IPS DF 19.7 (cell line): ENCODE measurements at places on chromosomes 2 and 18.

DNA sequence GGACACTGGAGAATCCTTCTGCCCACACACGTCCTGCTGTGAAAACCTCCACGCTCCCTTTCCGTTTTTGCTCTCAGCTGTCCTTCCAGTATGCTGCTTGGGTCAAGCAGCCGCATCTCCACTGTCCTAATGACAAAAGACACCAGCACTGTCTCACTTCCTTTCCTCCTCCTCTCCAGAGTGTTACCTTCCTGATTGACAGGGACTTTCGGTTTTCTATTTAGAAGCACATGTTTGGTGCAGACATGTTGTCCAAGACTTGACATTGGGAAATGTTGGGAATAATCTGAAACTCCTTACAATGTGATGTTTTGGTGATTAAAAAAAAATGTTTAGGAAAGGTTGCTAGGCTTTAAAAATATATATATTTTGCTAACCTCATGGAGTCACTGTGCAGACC is 226.6 kb downstream of the FAM210A start:
- DNase-seq = no peak

DNA sequence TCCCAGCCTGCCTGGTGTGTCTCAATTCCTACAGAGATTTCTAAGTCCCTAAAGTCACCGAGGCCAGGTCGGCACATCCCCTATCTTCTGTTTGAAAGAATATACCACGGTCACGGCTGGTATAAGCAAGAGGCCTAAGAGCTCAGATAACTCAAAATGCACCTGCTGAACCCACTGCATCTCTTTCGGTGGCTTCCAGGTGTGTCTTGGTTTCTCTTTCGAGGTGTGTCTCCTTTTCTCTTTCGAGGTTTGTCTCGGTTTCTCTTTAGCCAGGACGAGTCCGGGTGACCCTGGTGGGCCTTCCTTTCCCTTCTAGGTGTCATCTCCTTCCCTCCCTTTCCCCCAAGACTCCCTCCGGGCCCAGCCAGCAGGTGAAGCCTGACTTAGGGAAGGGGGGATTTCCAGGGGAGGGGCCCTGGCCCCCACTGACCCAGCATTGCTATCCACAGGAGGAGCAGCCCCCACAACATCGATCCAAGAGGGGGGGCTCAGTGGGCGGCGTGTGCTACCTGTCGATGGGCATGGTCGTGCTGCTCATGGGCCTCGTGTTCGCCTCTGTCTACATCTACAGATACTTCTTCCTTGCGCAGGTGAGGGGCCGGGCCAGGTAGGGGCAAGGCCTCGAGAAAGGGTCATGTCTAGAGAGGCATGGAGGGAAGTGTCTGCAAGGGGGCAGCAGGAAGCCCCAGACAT is 8.4 kb downstream of the ITM2C start:
- no peak for DNase-seq

DNA sequence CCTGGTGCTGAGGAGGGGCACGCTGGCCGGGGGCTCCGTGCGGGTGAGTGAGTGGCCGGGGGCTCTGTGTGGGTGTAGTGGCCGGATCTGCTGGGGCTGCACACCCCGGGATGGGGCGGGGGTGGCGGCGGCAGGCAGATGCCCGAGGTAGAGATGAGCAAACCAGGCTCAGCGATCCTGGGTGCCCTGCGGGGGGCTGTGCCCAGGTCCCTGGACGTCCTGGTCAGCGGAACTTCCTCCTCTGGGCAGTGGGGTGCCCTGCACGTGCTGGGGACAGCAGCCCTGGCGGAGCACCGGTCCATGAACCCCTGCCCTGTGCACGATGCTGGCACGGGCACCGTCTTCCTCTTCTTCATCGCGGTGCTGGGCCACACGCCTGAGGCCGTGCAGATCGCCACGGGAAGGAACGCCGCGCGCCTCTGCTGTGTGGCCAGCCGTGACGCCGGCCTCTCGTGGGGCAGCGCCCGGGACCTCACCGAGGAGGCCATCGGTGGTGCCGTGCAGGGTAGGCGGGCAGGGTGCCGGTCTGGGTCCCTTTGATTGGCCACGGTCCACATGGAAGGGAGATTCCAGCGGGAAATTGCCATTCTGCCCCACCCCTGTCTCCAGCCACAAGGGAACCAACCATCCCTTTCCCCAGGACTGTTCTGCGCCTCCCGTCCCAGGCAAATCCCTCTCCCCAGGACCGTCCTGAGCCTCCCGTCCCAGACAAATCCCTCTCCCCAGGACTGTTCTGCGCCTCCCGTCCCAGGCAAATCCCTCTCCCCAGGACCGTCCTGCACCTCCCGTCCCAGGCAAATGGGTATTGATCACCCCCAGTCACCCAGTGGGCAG is 5.9 kb downstream of the NEU4 start:
- DNase-seq = no peak

DNA sequence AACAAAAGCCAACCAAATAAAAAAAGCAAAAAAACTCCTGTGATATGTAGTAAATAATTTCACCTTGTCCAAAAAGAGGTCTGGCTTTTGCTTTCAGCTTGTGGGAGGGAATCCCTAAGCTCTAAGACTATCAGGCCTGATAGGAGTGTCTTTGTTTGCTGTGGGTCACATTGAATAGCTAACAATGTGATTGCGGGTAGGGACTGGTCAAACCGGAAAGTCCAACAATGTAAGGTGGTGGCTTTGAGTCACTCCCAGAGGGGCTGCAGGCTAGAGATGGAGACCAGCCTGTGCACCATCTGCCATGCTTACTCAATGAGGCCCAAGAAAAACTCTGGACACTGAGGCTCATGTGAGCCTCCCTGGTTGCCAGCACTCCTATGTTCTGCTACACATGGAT is 192.9 kb downstream of the TFCP2L1 start:
- DNase-seq = no peak

DNA sequence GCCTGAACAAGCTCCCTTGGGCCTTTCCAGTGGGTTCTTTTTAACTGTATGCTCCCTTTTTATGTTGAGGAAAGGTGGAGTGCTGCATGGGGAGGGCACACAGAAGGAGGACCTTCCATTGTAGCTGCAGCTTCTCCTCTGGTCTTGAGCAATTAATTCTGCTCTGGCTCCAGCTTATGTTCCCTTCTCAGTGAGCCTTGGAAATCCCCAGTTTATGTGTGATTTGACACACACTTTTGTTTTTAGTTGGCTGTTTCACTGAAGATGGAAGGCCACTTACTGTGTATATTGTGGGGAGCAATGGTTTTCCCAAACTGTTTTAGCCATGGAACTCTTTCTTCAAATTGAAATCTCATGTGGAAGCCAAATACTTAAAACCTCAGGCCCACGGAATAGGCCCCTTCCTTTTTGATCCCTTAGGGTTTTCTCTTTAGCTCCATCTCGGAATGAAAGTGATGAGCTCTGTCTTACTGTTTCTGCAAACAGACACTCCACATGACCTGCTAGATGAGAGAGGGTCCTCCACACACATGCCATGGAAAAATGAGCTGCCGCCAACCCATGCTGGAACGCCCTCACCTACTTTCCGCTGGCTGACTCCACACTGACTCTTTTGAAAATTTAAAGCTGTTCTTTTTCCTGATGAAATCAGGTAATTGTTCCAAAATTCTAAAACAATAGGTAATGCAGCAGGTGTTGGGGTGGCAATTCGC is 280.9 kb upstream of the SIX2 start:
- DNase-seq = no peak

DNA sequence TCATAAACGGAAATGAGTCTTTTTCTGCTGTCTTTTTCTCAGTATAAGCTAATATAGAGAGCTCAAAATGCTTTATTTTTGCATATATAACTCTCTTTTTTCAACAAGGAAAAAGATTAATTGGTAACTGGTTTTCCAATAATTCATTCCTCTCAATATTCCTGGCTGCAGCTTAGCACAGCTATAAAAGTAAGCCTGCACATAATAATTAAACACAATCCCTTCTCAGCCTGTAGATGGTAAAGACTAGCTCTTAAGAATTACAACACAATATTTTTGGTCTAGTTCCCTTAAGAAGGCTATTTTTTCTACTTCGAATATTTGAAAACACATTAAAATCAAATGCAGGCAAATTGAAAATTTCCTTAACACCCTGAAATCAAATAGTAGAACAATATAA is 258.0 kb downstream of the DOK6 start:
- DNase-seq = no peak

DNA sequence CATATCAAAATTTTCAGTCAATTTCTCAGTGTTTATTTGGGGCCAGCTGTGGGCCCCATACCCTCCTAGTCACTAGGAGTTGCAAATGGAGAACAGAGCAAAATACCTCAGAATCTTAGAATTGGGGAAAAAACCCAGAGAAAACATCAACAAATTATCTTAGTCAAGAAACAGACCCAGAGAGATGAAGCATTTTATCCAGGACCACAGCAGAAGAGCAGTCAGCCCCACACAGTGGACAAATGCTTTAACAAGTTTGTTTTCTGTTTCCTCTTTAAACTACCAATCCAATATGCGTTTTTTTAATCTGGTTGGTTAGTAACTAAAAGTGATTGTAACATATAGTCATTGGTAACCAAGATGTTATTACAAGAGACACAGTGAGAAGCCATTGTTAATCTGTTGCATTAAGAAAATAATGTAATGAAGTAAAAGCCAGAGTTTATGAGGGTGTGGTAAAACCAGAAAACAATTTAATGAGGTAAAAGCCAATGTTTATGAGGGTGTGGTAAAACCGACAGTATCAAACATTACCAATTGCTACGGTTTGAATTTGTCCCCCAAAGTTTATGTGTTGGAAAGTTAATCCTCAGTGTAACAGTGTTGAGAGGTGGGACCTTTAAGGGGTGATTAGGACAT is 60.7 kb upstream of the COX7A2L start:
- DNase-seq = no peak

- DNase-seq = no peak
Observed at GRCh38 chr18:43914018-43914417, 636.7 kb upstream of the SYT4 start.

DNA sequence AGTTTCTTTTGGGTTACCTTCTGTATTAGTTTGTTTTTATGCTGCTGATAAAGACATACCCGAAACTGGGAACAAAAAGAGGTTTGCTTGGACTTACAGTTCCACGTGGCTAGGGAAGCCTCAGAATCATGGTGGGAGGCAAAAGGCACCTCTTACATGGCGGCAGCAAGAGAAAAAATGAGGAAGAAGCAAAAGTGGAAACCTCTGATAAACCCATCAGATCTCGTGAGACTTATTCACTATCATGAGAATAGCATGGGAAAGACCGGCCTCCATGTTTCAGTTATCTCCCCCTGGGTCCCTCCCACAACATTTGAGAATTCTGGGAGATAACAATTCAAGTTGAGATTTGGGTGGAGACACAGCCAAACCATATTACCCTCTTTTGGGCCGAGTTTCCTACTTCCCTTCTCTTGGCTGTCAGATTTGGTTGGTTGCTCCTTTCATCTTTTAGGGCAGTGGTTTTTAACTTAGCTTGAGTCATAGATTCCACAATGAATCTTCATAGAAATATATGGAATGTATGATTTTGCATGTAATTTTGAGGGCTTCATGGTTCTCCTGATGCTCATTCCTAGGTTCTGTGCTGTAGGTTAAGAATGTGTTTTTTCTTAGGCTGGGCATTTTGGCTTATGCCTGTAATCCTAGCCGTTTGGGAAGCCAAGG is 44.2 kb downstream of the CEP192 start:
- DNase-seq = no peak

DNA sequence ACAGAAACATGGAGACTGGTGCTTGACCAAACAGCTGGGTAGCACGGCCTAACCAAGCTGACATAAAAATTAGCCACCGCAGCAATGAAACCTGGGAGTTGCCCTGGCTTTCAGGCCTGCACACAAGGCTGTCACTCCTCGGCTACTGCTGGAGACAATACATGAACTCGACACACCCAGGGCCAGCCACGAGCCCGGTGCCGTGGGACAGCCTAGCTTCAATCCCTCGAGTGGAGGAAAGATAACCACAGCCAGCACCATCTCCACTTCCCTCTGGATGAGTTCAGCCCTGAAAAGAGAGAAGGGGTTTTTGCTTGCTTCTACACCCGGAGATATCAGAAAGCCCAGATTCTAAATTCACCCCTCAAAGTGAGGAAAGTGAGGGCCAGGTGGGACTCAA is 78.0 kb downstream of the BCL2L11 start:
- DNase-seq = no peak
